ENCODE measurements at places on chromosomes 1 and 21.

DNA sequence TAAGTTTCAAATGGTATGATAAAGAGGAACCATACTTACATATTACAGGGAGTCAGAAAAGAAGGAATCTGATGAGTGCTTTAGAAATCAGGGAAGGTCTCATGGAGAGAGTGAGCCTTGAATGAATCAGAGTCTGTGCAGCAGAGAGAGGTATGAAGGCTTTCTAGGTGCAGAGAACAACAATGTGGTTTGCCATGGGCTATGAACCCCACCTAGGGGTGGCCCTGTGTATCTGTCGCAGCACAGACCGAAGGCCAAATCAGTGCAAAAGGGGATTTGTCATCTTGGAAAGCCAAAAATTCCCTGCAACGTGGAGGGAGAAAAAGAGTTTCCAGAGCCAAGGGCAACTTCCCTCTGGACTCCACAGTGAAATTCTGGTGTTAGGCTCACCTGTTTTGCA is 3.5 kb downstream of the PAPPA2 start:
- DNase-seq, result no peak

GRCh38 chr1:223243441-223244050 is 100.5 kb upstream of the TLR5 start:
- no peak for DNase-seq

- DNase-seq, result no peak
Measured at GRCh38 chr1:2208309-2209239, 14.0 kb upstream of the FAAP20 start.

DNA sequence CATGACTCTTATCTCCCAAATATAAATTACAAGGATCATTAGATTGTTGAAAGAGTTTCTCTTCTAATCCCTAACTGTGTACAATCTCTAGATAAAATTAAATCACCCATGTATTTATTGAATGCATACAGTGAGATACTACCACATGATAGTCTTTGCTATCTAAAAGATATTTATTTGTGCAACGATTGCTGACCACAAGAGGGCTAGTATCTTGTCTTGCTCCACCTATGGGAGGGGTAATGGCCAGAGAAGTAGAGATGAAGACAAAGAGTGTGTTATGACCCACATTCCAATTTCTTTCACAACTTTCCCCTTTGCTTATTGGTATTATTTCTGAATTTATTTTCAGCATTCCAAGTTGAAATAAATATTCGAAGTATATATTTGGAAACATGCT is 13.7 kb downstream of the PYHIN1 start:
- no peak for DNase-seq

DNA sequence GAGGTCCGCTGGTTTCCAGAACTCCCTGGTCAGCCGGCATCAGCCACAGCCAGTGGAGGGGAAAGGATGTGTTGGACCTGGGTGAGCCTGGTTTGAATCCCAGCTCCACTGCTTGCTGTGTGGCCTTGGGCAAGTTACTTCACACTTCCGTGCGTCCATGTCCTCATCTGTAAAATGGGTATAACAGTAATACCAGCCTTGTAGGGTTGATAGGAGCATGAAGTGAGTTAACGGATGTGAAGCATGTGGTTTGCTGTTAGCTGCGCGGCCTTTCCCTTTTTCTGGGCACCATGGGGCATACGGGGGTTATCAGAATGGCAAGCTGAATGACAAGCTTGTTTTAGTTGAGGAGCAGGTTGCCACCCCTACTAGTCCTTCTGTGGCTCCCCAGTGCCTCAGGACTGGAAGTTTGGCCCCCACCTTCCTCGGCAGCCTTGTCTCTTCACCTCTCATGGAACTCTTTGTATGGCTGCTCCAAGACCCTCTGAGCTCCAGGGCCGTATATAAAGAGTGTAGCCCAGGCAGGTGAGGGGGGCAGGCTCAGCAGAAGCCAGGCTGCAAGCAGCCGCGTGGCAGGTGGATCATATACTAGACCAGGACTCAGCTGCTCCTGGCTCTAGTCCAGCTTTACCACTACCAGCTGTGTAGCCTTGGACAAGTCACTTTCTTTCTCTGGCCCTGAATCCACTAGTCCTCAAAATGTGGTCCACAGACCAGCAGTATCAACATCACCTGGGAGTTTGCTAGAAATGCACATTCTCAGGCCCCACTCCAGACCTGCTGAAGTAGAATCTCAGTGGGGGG is 95.4 kb downstream of the LACTBL1 start:
- no peak for DNase-seq

GRCh38 chr1:15042866-15043265 is 110.7 kb upstream of the TMEM51 start:
- DNase-seq, result no peak

DNA sequence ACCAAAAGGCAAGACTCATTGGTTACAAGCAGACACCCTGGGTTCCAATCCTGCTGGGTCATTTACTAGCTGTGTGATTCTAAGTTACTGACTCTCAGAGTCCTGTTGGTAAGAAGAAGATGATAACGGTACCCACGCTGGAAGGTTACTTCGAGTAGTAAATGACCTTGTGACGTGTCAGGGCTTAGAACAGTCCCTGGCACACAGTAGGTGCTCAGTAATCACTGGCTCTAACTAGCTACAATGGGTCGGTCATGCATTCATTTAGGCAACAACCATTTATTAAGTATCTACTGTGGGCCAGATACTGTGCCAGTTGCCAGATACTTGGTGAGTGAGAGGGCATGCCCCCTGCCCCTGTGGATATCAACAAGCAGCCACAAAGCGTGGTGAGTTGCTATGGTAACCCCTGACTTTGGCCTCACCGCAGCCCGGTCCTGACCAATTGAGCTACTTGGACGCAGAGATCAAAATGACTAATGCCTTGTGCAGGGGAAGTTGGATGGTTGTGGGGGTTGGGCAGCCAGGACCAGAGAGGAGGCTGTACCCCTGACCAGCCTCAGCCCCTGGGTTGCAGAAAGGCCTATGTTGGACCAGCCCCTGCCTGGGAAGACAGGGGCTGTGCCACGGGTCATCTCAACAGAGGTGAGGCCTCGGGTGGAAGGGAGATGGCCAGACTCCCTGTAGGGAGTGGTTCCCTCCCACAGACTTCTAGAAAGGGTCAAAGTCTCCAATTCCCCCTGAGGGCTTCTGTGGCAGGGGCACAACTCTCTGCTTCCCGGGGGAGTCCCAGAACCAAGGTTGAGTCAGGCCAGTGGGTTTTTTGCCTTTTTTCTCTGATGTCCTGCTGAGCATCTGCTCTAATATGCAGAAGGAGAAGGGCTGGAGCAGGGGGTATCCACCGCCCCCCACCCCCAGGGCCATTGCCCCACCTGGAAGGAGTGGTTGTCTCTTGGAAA is 16.0 kb downstream of the DHRS3 start:
- DNase-seq, result no peak

- DNase-seq, result no peak
Measured at GRCh38 chr1:1359308-1359663, 931 bp upstream of the MXRA8 start.

DNA sequence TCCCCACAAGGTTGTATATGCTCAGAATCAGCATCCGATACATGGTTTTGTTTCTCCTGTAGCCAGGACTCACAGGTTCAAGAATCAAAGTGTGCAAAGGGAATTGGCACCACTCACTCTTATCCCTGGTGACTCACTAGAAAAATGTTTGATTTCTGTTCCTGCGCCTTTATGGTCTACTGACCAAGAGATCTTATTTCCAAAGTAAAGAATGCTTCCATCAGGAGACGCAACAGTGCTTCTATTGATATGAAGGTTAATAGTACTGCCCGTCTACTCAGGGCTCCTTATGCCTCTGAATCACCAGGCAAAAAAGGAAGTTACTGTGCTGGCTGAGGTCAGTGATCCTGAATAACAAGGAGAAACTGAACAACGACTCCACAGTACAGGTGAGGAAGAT is 1392.0 kb upstream of the PRMT6 start:
- no peak for DNase-seq

GRCh38 chr1:228015276-228016180 is 8.7 kb downstream of the WNT3A start:
- no peak for DNase-seq

- DNase-seq, result no peak
Measured at GRCh38 chr1:113073479-113073950, 517 bp downstream of the LRIG2 start.

GRCh38 chr1:223810586-223810985 is 35.2 kb downstream of the TP53BP2 start:
- no peak for DNase-seq

DNA sequence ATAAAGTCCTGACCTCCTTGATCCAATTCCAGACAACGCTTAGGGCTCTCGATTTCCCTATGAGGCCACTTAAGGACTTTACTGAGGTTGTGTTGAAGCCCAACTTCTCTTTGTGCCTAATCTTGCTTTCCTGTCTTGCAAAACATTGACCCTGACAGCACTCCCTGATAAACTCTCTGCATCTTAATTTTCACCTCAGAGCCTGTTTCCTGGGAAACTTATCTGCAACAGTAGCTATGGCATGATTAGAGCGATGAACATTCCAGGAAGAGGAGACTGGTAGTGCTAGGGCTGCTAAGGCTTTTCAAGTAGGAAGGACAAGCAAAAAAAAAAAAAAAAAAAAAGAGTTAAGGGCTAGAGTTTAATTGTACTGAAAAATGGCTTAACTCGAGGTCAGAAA is 118.9 kb downstream of the RGS21 start:
- no peak for DNase-seq

DNA sequence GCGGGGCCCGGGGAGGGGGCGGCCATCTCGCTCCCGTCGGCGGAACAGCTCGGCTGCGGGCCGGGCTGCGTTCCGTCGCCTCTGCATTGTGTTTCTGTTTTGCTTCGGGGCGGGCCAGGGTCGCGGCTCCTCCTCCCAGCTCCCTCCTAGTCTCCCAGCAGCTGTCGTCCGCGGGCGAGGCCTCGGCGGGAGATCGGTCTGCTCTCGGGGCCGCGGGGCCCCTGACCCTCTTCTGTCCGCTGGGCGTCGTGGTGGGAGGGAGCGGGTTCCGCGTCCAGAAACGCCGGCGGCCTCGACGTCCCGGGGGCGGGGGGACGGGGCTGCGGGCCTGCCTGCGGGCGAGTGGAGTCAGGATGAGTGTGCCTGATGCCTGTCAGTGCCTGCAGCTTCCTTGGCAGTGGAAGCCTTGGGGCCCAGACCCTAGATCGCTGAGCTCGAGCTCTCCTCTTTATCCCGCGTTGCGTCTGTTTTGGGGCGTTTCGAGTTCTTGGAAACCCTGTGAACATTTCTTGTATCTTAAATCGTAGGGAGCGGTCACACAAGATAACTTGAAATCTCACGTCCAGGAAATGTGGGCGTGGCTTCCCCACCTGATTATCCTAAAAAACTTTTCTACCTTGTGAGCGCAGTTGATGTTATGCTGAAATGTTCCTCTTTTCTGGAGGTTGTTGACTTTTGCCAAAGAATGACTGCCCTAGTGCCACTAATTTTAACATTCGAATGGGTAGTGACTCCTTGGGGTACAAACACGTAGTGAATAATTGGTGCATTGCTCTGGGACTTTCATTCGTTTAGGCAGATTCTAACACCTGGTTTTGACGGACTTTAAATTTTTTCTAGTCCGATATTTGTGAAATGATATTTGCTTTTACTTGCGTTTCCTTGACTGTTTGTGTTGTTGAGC is 676 bp downstream of the MORC3 start:
- no peak for DNase-seq

- DNase-seq, result no peak
Measured at GRCh38 chr1:31505911-31506497, 70.3 kb upstream of the TINAGL1 start.

GRCh38 chr1:94522304-94522703 is 19.3 kb downstream of the F3 start:
- DNase-seq, result no peak
